ENCODE measurements at places on chromosomes 11 and 22.

GRCh38 chr11:67584205-67584880, 731 bp downstream of the GSTP1 start:
- no peak for DNase-seq

DNA sequence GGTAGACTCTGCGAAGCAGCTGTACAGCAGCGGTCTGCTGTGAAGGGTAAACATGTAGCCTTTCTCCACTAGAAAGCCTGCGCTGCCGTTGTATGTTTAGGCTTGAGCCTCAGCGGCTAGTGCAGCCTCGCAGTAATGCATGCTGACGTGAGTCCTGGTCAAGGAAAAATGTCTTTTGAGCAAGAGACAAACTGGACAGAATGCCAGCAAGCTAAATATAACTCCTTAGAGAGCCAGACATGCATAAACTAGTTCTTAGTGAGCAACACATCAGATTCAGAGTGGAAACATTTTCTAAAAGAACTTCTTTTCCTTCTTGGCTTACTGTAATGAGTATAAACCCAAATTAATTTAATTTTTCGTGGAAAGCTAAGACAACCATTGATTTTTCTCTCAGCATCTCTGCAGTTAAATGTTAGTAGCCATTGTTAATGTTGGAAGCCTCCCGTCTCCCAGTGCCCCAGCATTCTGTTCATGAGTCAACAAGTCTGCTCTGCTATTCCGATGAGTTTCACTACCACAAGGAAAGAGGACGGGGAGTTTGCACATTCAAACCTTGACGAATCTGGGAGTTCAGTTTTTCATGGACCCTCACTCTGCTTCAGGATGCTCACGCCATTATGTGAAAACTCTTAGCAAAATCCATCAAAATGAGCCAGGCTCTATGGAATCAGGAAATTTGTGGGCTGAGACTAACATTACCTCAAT, 51.4 kb downstream of the JAM3 start:
- no peak for DNase-seq

- DNase-seq, result no peak
Observed at GRCh38 chr11:132623511-132623910, 908.8 kb downstream of the OPCML start.

GRCh38 chr11:70201882-70202861, 924 bp upstream of the FADD start:
- DNase-seq, result no peak

- DNase-seq, result no peak
Observed at GRCh38 chr11:8225589-8226036, 38.1 kb downstream of the LMO1 start.

DNA sequence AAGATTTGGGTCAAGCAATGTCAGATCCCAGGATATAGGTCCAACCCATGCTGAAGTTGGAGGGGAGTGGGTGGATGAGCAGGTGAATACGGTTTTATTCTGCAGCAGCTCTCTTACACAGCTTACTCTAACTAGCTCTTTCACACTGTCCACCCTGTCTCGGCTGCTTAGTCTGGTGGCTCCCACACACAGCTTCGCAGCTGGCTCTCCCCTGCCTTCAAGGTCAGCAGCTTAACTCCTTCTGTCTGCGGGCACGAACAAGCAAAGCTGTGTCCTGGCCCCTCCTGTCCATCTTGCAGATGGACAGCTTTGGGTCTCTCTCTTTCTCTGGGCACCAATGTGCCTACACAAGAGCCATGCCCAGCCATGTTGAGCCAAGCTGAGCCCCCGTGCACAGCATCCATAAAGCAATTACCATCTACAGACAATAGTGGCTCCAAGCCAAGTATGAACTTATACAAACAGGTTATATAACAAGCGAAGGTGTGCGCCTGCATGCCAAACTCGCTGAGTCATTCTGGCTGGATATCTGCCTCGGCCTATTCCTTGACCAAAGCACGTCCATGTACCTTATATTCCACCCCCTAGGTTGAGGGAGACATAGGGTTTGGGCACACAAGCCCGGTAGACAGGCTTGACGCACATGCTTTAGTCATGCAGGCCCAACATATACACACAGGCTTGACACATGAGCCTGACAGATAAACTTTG, 1307.8 kb upstream of the RAG2 start:
- no peak for DNase-seq

DNA sequence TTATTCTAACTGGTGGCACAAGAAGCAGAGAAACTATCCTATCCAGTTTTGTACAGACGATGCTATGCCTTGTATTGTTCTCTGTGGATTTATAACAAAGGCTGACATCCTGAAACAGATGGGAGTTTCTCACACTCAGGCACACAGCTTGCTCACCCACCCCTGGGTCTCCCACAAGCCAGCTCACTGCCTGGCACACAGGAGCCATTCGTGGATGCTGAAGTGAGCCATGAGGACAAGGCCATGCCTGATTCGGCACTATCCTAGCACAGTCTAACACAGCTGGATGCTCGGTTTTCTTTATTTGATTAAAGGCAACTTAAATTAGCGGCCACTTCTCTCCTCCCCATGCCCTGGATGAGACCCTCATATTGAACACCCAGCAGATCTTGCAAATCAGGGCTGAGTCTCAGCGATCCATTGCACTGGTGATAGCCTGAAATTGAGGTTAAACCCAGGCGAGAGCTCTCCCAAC, 25.7 kb upstream of the TMPRSS4 start:
- no peak for DNase-seq

GRCh38 chr11:104763930-104764709, 134.1 kb downstream of the CASP12 start:
- no peak for DNase-seq

DNA sequence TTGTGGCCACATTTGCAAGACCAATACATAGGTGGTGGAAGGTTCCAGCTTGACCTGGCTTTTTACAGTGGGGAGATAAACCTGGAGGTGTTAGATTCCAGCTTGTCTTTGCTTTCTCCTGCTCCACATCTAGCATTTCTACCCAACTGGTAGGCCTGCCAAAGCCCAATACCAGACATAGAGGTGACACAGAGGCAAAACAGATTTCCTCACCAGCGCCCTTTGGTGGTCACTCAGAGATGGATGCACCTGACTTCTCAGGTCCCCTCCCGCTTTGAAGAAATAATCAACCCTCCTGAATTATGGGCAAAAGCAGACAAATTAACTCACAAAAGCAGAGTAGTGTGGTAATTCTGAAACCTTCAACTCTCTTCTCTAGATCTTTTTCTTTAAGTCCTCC, 1356.2 kb downstream of the FAM181B start:
- DNase-seq, result no peak

DNA sequence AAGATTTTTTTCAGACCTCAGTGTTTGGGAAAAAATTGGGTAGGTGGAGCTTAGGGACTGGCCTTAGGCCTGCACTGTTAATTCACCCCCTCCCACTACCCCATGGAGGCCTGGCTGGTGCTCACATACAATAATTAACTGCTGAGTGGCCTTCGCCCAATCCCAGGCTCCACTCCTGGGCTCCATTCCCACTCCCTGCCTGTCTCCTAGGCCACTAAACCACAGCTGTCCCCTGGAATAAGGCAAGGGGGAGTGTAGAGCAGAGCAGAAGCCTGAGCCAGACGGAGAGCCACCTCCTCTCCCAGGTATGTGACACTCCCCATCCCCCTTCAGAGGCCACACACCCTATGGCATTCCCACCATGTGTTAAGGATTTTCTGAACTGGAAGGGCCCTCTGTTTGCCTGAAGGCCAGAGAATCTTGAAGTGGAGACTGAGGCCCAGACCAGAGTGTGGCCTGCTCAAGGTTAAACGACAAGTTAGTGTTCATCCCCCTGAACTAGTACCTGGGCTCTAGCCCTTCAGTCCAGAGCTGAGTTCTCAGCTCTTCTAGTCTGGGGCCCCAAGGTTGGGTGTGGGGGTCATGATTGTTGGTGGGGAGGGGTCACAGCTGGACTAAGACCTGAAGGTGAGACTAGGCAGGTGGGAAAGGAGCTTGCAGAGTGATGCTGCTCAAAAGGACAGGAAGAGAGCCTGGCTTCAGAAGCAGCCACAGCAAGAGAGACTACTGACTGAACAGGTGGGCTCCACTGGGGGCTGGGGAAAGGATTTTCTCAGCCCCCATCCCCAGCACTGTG, 2.3 kb upstream of the FOLR1 start:
- DNase-seq, result no peak

DNA sequence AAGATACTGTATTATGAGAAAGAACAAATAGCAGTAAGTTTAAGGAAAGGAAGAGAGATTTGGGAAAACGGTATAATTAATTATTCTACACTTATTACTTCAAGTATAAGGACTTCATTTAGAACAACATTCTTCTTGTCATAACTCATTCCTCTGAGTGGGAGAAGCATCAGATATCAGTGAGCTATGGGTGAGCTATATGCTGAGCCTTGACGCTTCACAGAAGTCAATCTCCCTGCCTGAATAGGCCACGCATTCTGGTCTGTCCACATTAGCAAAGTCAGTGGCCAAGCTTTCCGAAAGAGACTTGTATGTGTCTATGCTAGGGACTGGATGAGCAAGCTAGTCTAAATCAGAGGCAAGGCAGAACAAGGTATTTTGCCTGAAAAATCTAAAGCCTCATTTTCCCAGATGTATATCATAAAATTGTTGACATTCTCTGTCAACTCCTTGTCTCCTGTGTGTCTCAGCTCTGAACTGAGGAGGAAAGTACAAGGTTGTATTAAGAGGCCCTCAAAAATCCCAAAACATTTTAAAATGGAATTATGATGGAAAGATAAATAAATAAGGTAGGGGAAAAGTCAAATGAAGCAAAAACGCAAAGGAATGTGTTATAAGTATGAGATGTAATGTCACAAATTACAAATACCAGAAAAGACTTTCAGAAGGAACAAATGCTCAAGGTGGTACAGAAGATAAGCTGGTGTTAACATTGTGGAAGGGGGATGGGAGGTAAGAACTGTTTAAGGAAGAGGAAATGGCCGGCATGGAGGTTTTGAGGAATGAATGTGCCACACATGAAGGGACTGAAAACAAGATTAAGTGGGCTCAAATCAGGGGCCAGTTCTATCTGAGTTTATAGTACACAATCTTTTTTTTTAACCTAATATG, 1.4 kb downstream of the OR52N2 start:
- no peak for DNase-seq

GRCh38 chr22:48486134-48486532, 1341.5 kb downstream of the BRD1 start:
- DNase-seq, result no peak

GRCh38 chr11:27076121-27076589, 35.5 kb downstream of the BBOX1 start:
- DNase-seq, result no peak

DNA sequence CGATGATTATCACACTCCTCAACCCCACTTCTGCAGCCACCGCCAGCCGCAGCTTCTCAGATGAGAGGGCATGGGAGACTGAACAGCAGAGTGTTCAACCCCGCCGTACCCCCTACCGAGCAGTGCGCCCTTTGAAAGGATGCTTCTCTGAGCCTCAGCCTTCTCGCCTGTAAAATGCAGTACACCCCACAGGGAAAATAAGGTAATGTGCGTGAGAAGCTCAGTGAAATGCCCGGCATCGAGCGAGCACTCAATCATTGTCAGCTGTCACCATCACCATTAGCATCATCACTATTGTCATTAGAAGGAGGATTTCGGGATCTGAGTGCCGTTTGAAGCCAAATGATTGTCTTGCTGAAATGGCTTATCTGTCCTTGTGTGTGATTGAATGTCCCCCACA, 13.6 kb downstream of the TRIM29 start:
- no peak for DNase-seq

DNA sequence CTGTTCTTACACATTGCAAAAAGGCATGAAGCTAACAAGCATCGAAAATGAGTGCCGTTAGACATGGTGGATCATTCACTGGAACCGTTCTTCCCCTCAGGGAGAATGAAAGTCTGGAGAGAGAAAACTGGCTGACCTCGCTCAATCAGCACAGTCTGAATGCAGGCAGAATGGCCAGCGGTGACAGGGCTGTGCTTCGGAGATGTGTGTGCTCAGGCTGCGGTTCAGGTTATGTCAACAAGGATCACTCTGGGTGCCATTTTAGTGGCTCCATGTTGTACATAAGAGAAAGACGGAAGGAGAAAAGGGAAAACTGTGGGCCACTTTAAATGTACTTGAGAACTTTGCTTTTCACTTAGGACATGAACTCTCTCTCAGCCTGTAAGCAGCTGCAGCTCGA, 749.8 kb upstream of the ARHGAP42 start:
- no peak for DNase-seq

GRCh38 chr22:38872831-38873248, 824 bp upstream of the CBX6 start:
- no peak for DNase-seq

DNA sequence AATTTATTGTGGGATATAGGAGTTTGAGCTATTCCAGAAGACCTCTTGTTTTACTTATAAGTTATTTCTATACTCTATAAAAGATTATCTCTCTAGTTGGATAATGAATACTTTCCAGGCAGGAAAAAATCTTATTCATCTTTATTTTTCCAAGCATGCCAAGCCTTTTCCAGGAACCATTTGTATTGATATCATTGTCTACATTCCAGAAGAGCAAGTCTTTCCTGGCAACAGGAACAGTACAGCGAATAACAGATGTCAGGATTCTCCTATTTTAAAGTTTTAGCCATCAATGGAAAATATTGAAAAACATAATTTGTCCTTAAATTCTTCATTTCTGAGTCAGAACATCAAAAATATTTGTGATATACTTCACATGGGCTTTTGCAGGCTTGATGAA, 5.2 kb upstream of the NXPE1 start:
- DNase-seq, result no peak

DNA sequence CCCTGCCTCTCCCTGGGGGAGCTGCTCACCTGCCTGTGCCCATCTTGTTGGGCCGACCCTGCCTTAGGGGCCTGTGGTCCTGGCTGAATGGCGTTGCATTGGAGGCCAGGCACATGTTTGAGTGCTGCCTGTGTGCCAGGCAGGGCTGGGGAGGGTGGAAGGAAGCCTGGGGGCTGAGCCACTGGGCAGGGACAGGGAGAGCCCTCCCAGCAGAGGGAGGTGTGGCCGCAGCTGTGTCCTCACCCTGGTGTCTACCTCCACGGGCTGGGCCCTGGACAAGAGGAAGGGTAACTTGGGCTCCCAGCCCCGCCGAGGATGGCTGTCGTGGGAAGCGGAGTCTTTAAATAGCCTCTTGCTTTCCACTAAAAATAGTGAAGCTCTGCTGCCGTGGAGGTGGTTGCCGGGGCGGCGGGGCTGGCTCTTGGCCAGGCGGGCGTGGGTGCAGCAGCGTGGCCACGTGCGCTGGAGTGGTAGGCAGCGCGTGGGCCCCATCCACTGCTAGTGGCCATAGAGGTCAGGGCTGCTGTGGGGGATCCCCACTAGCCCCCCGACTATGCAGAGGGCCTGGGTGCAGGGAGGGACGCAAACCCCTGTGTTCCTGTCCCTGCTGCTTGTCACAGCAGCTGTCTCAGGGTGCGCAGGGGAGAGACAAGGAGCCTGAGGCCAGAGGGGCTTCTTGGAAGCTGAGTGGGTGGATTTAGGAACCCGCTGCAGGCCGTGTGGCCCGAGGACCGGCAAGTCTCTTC, 6.2 kb downstream of the ZDHHC8 start:
- DNase-seq, result no peak
